ENCODE measurements at places on chromosomes 7 and 10. TPM values are rescaled to one million over a fixed set of nuclear protein-coding genes. Genes with fewer than 3 reads are reported as not detected.

Gene KIAA1217
- 1.6 TPM for total RNA-seq

Gene FEZF1
- not detected for total RNA-seq

Gene SPDYE1
- total RNA-seq, result not detected

Gene POM121
- total RNA-seq, result 5.2 TPM

Gene SUMF2
- total RNA-seq, result 238 TPM

Gene NXPH1
- not detected for total RNA-seq

Gene TFR2
- 0.40 TPM for total RNA-seq

Gene SLC29A4
- 0.40 TPM for total RNA-seq

Gene PCGF5
- total RNA-seq, result 27.9 TPM

Gene BAIAP2L1
- 0.92 TPM for total RNA-seq
